B cell (primary cell): ENCODE measurements at places on chromosomes 1 and 21. TPM values are rescaled to one million over a fixed set of nuclear protein-coding genes. Genes with fewer than 3 reads are reported as not detected.

The MAPKAPK2 gene
- 85.8 and 91.1 TPM in 2 replicates for total RNA-seq

The LAX1 gene
- total RNA-seq = 20.5 and 23.5 TPM in 2 replicates

The SERINC2 gene
- total RNA-seq = 0.32 and 1.4 TPM in 2 replicates

The FAM151A gene
- total RNA-seq = not detected in 2 replicates

The KANK4 gene
- total RNA-seq = not detected in 2 replicates

The TMEM125 gene
- total RNA-seq = not detected in 2 replicates

The CFAP107 gene
- not detected in 2 replicates for total RNA-seq

The AKR7A3 gene
- 1.6 and 1.8 TPM in 2 replicates for total RNA-seq

DNA sequence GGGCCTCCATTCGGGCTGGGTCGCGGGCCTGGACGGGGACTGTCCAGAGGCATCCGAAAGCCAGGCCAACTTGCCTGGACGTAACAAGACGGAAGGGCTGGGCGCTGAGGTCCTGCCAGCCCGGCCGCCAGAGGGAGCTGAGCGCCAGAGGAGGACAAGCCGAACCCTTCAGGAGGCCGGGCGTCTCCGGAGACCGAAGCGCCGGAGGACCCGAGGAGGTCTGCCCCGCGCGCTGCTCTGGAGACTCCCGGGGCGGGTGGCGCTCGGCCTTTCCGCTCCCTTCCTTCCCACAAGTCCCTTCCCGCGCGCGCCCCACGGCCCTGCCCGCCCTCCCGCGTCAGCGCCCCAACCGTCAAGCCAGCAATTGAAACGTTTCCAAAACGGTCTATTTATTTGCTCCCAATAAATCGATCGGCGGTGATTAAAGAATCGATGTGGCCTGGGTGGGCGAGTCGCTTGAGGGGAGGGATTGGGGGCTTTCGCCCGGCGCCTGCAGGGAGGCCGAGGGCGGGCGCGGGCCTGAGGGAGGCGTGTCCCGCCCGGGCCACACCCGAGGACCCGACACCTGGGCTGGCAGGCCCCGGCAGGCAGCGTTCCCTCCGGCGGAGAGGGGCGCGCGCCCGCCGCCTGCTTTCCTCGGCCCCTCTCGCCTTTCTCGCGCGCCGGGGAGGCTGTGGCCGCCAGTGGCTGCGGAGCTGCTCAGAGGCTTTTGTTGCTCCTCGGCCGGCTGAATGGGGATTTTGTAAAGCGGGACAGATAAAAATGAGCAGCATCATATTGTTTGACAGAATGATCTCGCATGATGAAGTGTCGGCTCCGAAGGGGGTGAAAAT, 5.2 kb upstream of the FOXD3 start:
- no peak overlapping the region for H3K27ac ChIP-seq
- peaks cover 53% of the 10 kb centered on the region for H3K27me3 ChIP-seq
- H3K36me3 ChIP-seq = no peaks in the 10 kb centered on the region
- DNase-seq = peak; percentile 70
- H3K4me3 ChIP-seq = peak overlapping the region; percentile 24
- peaks cover 43% of the 10 kb centered on the region for H3K4me1 ChIP-seq

- peak overlapping the region; percentile 71 for H3K27ac ChIP-seq
- H3K4me1 ChIP-seq = peaks cover 82% of the 10 kb centered on the region
- H3K36me3 ChIP-seq = no peaks in the 10 kb centered on the region
- peak overlapping the region; percentile 15 for H3K4me3 ChIP-seq
- H3K27me3 ChIP-seq = no peaks in the 10 kb centered on the region
These were observed 8.5 kb downstream of the DIPK1A start for GRCh38 chr1:92952714-92953113.

GRCh38 chr1:44536357-44537209, 131.5 kb downstream of the RNF220 start:
- DNase-seq = no peak
- no peak overlapping the region for H3K27ac ChIP-seq
- no peak overlapping the region for H3K4me3 ChIP-seq
- H3K27me3 ChIP-seq = no peaks in the 10 kb centered on the region

DNA sequence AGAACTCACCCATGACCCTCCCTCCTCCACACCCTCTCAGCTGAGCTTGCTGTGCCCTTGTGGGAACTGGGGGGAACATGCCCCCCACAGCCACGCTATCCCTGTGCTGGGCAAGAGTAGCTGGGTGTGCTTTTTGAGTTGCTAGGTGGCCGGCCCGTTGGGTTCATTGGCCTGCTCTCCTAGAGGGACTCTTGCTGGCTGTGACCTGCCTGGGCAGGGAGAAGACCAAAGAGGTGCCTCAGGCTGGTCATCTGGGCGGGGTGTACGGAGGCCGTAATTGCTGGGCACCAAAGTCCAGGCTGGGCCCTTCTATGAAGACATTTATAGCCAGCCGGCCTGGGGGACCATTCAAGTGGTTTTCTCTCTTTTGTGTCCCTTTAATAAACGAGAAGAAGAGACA, 138.3 kb upstream of the ZBTB40 start:
- no peak overlapping the region for H3K27ac ChIP-seq
- no peaks in the 10 kb centered on the region for H3K4me1 ChIP-seq
- H3K36me3 ChIP-seq = no peaks in the 10 kb centered on the region
- no peak for DNase-seq
- H3K27me3 ChIP-seq = no peaks in the 10 kb centered on the region

DNA sequence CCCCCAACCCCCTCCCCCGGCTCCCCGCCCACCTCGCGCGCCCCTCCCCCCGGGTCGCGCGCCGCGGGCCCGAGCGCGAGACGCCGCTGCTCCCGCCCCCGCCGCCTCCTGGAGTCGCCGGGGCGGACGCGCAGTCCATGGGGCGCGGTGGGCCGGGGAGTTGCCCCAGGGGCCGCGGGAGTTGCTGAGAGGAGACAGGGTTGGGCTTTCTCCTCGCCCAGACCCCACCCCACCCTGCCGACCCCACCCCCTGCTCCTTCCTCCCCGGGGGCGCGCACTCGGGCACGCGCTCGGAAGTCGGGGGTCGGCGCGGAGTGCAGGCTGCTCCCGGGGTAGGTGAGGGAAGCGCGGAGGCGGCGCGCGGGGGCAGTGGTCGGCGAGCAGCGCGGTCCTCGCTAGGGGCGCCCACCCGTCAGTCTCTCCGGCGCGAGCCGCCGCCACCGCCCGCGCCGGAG, at the start of gene LAMC1:
TSS of gene LAMC1 (plus strand) at position 275 of the 455 bp plus-strand sequence. CDS start 297 bp downstream, outside the sequence.
- no peaks in the 10 kb centered on the region for H3K27me3 ChIP-seq
- H3K4me1 ChIP-seq = peaks cover 21% of the 10 kb centered on the region
- peak; percentile 77 for DNase-seq
- H3K4me3 ChIP-seq = peak within 1 kb of the TSS; percentile 82
- H3K27ac ChIP-seq = peak within 1 kb of the TSS; percentile 72
- no peaks in the 10 kb centered on the region for H3K36me3 ChIP-seq

- H3K27ac ChIP-seq = no peak overlapping the region
- H3K4me3 ChIP-seq = no peak overlapping the region
- H3K36me3 ChIP-seq = no peaks in the 10 kb centered on the region
- no peak for DNase-seq
- H3K27me3 ChIP-seq = no peaks in the 10 kb centered on the region
These were observed 164.0 kb upstream of the SNX7 start for GRCh38 chr1:98497497-98497896.

GRCh38 chr1:170537798-170538503, 6.0 kb downstream of the GORAB start:
- no peaks in the 10 kb centered on the region for H3K27me3 ChIP-seq
- peaks cover 5% of the 10 kb centered on the region for H3K4me1 ChIP-seq
- H3K27ac ChIP-seq = no peak overlapping the region
- H3K4me3 ChIP-seq = no peak overlapping the region
- H3K36me3 ChIP-seq = peaks cover 5% of the 10 kb centered on the region

GRCh38 chr1:192764675-192765074, 44.2 kb upstream of the RGS2 start:
- H3K36me3 ChIP-seq = no peaks in the 10 kb centered on the region
- no peak for DNase-seq
- no peaks in the 10 kb centered on the region for H3K4me1 ChIP-seq
- no peak overlapping the region for H3K4me3 ChIP-seq
- no peaks in the 10 kb centered on the region for H3K27me3 ChIP-seq

DNA sequence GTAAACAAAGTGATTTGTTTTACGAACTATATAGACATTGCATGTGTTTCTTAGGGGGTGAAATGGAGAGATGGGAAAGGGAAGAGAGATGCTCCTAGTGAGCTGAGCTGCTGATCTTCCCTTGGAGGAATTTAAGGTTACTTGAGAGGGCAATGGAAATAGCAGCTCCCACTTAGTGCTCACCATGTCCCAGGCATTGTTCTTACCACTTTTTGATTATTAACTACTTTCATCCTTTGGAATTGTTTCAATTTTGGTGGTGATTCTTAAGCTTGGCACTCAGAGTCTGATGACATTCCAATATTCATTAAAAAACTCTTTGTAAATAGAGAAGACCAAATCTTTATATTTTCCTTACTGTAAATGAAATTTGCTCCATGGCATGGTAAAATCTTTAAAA, 124.9 kb downstream of the ITSN1 start:
- no peaks in the 10 kb centered on the region for H3K4me1 ChIP-seq
- no peak overlapping the region for H3K27ac ChIP-seq
- no peaks in the 10 kb centered on the region for H3K36me3 ChIP-seq
- no peaks in the 10 kb centered on the region for H3K27me3 ChIP-seq
- DNase-seq = no peak
- no peak overlapping the region for H3K4me3 ChIP-seq

GRCh38 chr1:206637605-206638004, 2.3 kb downstream of the DYRK3 start:
- peak; percentile 20 for DNase-seq
- H3K27me3 ChIP-seq = peaks cover 10% of the 10 kb centered on the region
- no peak overlapping the region for H3K4me3 ChIP-seq
- no peak overlapping the region for H3K27ac ChIP-seq
- no peaks in the 10 kb centered on the region for H3K36me3 ChIP-seq

- no peaks in the 10 kb centered on the region for H3K27me3 ChIP-seq
- no peak for DNase-seq
- no peaks in the 10 kb centered on the region for H3K36me3 ChIP-seq
- H3K4me1 ChIP-seq = no peaks in the 10 kb centered on the region
- H3K27ac ChIP-seq = no peak overlapping the region
These were observed 85.9 kb downstream of the ZNF281 start for GRCh38 chr1:200323856-200324400.

DNA sequence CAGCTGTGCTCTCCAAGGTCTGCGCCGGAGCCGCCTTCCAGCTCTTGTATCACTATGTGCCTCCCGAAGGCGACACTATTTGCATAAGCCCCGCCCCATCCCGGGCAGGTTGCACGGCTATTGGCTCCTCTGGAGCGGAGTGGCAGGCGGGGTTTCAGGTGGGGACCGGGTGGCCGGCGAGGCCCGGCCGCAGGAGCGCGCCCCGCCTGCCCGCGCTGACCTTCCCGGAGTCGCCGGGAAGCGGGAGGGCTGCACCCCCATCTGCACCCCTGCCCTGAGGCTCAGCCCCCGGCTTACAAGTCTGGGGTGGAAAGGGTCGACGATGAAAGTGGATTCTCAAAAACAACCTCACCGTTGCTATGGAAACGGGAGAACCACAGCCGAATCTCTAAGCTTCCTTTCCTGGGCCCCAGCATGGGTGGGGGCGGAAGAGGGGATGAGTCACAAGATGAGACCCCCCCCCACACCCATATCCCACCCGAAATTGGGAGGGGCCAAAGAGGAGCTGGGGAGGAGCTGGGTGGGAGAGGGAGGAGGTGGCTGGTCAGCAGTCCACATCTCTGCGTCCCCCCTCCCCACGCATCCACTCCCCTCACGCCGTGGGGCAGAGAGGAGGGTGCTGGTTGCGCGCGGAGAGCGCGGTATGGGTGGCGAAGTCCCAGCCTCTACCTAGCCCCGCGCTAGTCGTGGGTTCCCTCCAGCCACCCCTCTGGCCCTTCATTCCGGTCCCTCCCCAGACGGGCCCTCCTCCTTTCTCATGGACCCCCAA, at the start of gene HPCAL4:
TSS of gene HPCAL4 (minus strand) at position 51 of the 769 bp plus-strand sequence. CDS start 6,830 bp downstream, outside the sequence.
- H3K4me3 ChIP-seq = no peak within 1 kb of the TSS
- H3K27ac ChIP-seq = no peak within 1 kb of the TSS
- H3K27me3 ChIP-seq = no peaks in the 10 kb centered on the region
- H3K36me3 ChIP-seq = no peaks in the 10 kb centered on the region

DNA sequence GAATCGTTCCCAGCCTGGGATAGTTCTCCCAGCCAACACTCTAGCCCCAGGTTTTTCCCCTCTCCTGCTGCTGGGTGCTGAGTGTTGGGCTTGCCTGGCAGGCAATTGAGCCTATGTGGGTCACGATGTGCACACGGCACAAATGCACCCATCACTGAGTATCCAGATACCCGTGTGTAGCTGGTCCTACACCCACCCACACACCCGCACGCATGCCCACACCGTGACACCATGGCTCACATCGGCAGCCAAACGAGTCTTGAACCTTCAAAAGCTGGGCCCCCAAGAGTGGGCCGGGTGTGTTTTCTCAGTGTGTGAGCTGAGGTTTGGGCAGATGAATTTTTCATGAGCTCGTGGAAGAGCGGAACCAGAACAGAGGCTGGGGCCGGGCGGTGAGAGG, 188.5 kb downstream of the GRIK3 start:
- H3K36me3 ChIP-seq = no peaks in the 10 kb centered on the region
- no peak for DNase-seq
- H3K27ac ChIP-seq = no peak overlapping the region
- H3K4me1 ChIP-seq = no peaks in the 10 kb centered on the region
- H3K27me3 ChIP-seq = no peaks in the 10 kb centered on the region

DNA sequence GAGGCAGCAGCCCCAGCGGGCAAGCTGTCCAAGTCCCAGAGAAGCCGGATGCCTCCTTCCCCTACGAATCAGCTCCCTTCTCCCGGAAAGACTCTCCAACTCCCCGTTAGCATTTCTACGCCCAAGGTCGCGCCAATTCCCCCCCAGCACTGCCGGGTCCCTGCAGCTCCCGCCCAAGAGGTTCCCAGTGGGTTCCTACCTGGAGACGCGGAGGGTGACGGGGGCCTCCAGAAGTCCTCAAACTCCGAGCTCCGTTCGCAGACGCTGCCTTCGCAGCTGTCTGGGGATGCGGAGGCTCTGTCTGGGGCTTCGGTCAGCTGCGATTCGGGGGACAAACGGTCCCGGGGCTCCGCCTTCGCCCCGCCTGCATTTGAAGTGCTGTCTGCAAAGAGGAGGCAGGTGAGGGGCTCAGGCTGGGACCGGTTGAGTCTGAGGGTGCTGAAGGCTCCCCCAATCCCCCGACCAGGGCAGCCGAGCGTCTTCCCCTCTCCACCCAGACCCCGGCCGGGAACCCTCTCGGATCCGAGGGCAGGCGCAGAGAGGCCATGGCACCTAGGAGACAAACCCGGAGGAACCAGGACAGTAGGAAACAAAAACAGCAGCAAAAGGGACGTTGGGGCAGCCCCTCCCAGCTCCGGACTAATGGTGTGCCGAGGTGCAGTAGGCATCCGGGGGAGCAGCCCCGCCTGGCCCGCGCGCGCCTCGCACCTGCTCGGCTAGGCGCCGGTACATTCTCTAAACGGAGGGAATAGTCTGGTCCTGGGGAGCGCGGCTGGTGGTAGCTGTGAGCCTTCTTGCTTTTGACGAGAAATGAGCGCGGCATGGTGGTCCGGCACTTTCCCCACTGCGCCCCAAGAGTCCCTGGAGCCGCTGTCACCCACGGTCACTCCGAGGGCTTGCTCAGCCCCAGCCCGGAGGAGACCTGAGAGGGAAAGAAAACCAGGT, 3.8 kb downstream of the GFI1 start:
- H3K4me3 ChIP-seq = peak overlapping the region; percentile 43
- H3K4me1 ChIP-seq = peaks cover 31% of the 10 kb centered on the region
- peaks cover 54% of the 10 kb centered on the region for H3K27me3 ChIP-seq
- H3K27ac ChIP-seq = no peak overlapping the region
- peak; percentile 49 for DNase-seq
- no peaks in the 10 kb centered on the region for H3K36me3 ChIP-seq
